ENCODE measurements at places on chromosomes 12 and 14.

DNA sequence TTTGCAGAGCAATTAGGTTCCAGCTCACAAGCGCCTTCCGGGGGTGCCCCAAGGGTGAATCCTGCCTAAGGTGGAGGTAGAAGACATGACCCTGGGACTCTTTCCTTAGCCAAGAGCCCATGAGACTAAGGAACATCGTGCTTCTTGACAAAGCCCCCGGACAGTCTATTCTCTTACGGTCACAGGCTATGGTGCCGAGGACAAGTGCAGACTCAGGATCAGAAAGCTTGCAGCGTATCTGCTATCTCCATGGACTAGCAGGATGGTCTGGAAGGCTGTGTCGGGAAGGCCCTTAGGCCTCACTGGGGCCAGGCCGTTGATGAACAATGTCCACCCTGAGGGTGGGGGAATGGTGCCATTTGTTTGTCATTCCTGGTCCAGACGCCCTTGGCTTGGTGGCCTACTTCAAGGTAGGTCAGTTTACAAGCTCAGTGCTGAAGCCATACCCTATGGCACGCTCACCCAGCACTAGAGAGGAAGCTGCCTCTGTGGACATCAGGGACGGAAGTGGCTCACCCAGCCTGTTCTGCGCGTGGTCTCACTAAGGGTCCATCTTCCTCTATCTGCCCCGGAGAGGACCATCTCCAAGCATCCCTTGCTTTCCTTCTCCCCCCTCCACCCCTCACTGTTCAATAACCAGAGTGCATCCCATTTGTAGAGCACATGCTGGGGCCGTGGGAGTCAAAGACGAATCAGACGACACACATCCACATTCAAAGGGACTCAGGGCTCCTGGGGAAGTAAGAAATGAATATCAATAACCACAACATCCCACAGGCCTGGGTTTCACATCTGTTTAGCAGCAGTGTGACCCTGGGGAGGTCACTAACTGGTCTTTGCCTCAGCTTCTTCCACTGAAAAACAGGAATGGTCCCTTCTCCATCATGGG lies 45.0 kb upstream of the IQSEC3 start:
- no peak for DNase-seq

- DNase-seq: no peak
Observed at GRCh38 chr12:53795927-53796326, 44.1 kb upstream of the CISTR start.

GRCh38 chr12:76156726-76157125 lies 72.2 kb upstream of the NAP1L1 start:
- no peak for DNase-seq

DNA sequence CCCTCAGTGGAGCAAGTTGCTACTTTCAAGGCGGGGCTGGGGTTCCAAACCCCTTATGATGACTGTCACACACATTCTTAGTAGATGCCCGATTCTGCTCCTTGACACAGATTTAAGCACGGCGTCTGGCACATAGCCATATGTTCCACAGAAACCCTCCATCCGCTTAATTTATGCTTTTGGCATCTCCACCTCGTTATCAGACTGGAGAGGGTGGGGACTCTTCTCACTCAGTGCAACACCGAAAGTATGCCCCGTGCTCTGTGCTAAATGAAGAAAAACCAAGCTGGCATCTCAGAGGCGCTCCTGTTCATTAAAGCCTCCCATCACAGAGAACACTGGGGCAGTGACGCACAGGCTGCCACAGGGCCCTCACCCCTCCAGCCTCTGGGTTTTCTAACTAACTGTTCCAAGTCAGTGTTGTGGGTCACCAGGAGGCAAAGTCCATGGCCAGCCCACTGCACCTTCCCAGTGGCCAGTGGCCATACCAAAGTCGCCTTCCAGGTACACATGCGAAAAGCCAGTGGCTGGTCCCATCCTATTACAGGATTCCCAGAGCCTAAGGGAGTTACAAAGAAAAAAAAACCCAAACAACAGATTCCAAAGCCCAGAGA lies 27.3 kb downstream of the CCDC88C start:
- no peak for DNase-seq

DNA sequence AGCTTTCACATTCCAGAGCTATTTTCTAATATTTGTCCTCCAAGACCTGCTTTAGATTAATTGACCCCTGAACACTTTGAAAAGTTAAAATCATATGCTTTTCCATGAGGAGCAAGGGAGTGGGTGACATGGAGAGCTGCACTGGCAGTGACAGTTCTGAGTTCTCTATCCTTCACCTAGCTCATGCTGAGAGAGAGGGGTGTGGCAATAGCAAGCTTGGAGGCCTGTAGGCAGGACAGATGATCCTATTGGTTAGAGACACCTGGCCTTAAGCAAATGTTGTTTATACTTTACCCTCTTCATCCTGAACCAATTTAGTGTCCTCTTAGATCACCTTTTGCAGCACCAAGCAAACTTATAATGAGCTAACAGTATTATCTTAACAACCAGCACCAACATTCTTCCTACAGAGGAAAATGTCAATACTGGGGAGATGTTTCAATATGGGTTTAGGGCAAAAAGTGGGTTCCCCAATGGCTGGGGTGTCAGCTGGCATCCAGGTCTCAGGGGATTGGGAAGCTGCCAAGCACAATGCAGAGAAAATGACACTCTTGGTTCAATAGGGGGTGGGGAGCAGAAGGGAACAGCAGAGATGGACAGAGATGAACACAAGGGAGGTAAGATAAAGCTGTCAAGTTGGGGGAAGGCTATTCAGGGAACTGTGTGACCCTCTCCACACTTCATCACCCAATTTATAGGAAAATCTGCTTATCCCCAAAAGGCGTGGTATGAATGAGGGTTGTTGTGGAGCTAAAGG lies 37.0 kb upstream of the PPM1H start:
- DNase-seq: no peak
